ENCODE measurements at places on chromosomes 1 and 21. TPM values are rescaled to one million over a fixed set of nuclear protein-coding genes. Genes with fewer than 3 reads are reported as not detected.

GRCh38 chr1:27574001-27574781, 29.8 kb downstream of the AHDC1 start:
- no peaks in the 10 kb centered on the region for H3K36me3 ChIP-seq
- DNase-seq, result no peak
- peaks cover 7% of the 10 kb centered on the region for H3K4me1 ChIP-seq
- peaks cover 9% of the 10 kb centered on the region for H3K27me3 ChIP-seq
- no peak overlapping the region for H3K27ac ChIP-seq

The TTLL7 gene
- total RNA-seq, result 0.49 TPM

DNA sequence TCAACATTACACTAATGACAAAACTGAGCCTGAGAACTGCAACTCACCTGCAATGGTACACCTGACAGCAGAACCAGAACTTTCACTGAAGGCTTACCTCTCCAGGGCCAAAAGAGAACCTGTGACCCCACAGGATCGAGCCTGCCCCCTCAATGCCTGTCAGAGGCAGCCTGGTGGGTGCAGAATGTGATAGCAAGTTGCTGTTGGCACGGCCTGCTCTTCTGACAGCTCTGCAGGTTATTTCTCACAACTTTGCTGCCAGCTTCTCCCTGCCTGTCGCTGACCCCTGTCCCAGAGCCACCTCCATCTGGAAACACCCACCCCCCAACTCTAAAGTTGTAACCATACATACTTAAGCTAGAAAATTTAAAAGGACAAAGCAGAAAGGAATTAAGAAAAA, 35.2 kb downstream of the HIVEP3 start:
- H3K36me3 ChIP-seq, result no peaks in the 10 kb centered on the region
- H3K4me1 ChIP-seq, result no peaks in the 10 kb centered on the region
- H3K4me3 ChIP-seq, result no peak overlapping the region
- DNase-seq, result no peak

GRCh38 chr1:228353601-228354371, 52.8 kb downstream of the TRIM11 start:
- no peak for DNase-seq
- H3K27ac ChIP-seq, result no peak overlapping the region

DNA sequence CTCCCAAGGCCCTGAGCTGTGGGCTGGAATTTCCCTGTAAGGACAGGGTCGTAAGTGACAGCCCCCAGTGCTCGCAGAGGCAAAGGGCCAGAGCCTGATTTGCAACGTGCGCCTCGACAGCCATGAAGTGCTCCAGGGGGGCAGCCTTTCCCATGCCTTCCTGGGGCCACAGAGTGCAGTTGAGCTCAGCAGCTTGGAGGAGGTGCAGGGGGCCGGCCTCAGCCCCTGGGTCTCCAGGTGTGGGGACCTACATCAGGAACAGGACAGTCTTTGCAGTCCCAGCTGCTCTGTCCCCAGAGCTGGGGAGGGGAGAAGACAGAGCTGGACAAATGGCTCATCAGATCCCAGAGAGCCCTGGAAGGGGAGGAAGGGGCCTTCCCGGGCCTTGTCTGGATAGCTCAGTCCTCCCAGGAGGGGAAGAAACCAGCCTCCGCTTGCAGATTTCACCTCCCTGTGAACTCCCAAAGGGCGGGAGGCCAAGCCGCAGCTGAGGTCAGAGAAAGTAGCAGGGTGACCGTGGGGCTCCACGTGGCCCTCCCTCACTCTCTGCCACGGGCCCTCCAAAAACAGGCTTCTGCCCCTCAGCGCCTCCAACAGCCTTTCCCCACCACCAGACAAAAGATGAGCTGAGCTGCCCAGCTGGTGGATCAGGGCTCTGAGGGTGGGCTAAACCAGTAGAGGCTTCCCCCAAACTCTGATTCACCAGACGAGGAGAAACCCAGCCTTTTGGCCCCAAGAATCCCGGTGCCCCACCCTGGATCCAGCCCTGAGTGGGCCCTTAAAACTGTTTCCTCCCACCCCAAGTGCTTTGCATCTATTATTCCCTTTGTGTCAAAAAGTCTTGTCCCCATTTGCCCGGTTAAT, 76.5 kb downstream of the DHRS3 start:
- H3K4me1 ChIP-seq, result no peaks in the 10 kb centered on the region
- H3K27ac ChIP-seq, result no peak overlapping the region
- H3K4me3 ChIP-seq, result no peak overlapping the region
- no peaks in the 10 kb centered on the region for H3K27me3 ChIP-seq
- DNase-seq, result no peak

The RHBDL2 gene
- total RNA-seq, result not detected

DNA sequence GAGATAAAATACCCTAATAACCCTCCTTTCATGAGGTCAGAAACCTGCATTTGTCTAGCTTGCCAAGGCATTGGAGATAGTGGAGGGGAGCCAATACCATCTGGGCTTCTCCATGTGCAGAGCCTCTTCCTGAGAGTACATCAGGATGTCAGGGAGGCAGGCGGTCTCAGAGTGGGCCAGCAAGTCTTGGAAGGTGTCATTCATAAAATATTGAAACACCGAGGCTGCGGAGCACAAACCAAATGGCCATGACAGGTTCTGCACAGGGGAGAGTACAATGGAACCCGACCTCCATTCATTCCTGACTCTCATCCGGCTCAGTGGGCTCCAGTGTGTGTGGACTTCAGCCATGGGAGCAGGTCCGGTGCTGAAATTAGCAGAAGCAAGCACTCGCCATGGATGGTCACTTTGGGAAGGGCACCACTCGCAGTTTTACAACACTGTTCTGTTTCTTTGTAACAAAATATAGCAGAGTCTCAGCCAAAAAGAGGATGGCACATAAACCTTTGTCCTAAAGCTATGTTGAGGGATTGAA, 446.6 kb downstream of the SIPA1L2 start:
- no peak for DNase-seq
- H3K27ac ChIP-seq, result no peak overlapping the region
- H3K27me3 ChIP-seq, result peaks cover 2% of the 10 kb centered on the region
- no peaks in the 10 kb centered on the region for H3K36me3 ChIP-seq
- H3K4me1 ChIP-seq, result no peaks in the 10 kb centered on the region

The DNMT3L gene
- not detected for total RNA-seq

The CENPF gene
- total RNA-seq, result 4.1 TPM

DNA sequence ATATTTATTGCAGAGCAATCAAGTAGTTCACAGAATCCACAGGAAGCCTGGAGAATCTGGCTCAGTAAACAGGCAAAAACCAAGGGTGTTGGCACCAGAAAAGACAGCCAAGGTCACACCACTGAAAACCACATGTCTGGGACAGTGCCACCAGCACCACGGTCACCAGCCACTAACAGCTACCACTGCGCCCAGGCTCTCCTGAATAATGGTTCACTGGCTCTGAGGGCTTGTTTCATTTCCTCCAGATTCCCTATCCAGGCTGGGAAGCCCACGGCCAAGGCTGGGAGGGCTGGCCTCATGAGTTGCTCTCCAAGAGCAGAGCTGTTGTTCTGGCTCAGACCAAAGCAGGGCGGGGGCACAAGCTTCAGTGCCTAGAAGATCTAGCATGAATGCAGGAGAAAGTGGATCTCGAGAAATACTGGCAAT, 54.5 kb upstream of the PTGFRN start:
- H3K36me3 ChIP-seq, result no peaks in the 10 kb centered on the region
- H3K27ac ChIP-seq, result no peak overlapping the region
- H3K27me3 ChIP-seq, result no peaks in the 10 kb centered on the region
- no peak overlapping the region for H3K4me3 ChIP-seq
- no peaks in the 10 kb centered on the region for H3K4me1 ChIP-seq
- no peak for DNase-seq

GRCh38 chr1:106621853-106622252, 434.6 kb upstream of the PRMT6 start:
- DNase-seq, result no peak
- H3K4me1 ChIP-seq, result no peaks in the 10 kb centered on the region
- no peaks in the 10 kb centered on the region for H3K36me3 ChIP-seq
- no peak overlapping the region for H3K4me3 ChIP-seq

The MIXL1 gene
- 0.63 TPM for total RNA-seq

- H3K36me3 ChIP-seq, result no peaks in the 10 kb centered on the region
- DNase-seq, result no peak
- no peak overlapping the region for H3K27ac ChIP-seq
- H3K4me1 ChIP-seq, result no peaks in the 10 kb centered on the region
Observed at GRCh38 chr1:58789322-58789856, 5.5 kb upstream of the JUN start.

DNA sequence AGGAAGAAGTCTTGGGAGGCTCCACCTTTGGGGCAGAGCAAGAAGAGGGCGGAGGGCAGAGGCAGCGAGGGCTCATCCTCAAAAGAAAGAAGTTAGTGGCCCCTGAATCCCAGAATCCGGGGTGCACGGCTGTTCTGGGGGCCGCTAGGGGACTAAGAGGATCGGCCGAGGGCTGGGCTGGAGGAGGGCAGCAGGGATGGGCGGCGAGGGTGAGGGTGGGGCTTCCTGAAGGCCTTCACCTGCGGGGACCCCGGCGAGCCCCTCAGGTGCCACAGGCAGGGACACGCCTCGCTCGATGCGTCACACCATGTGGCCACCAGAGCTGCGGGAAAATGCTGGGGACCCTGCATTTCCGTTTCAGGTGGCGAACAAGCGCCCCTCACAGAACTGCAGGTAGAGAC, 23.9 kb downstream of the COL6A1 start:
- H3K27me3 ChIP-seq, result no peaks in the 10 kb centered on the region
- H3K27ac ChIP-seq, result no peak overlapping the region
- H3K4me3 ChIP-seq, result no peak overlapping the region
- H3K36me3 ChIP-seq, result no peaks in the 10 kb centered on the region
- no peak for DNase-seq

DNA sequence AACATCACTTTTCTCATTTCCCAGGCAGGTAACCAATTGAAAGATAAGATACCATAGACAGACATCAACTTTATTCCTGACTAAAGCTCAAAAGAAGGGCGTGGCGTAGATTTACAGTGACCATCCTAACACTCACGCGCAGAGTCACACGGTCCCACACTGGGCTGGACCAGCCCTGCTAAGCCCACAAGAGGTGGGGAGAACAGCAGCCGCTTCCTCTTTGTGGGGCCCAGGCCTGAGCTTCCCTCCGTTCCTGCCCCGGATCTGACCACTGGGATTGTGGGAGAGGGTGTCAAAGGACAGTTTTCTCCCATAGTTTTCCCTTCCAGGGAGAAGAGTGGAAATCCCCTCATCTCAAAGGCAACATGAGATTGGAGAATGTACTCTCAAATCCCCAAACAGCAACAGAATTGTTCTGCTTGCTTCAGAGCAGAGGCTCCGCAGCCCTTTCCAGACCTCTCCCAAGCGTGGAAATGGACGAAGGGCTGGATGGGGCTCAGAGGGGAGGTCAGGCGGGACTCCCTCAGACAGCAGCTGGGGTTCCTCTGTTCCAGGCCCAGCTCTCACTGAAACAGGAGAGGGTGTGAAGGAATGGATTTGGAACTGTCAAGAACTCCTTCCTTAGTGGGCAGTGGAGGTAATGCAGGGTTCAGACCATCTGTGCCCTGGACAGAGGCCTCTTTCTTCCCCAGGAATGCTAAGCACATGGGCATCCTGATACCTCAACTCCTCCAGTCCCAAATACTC, 33.7 kb downstream of the L1TD1 start:
- H3K36me3 ChIP-seq, result no peaks in the 10 kb centered on the region
- no peak overlapping the region for H3K4me3 ChIP-seq
- peaks cover 18% of the 10 kb centered on the region for H3K27me3 ChIP-seq
- H3K4me1 ChIP-seq, result no peaks in the 10 kb centered on the region

The KCNQ4 gene
- 0.26 TPM for total RNA-seq

The CLCNKB gene
- not detected for total RNA-seq

DNA sequence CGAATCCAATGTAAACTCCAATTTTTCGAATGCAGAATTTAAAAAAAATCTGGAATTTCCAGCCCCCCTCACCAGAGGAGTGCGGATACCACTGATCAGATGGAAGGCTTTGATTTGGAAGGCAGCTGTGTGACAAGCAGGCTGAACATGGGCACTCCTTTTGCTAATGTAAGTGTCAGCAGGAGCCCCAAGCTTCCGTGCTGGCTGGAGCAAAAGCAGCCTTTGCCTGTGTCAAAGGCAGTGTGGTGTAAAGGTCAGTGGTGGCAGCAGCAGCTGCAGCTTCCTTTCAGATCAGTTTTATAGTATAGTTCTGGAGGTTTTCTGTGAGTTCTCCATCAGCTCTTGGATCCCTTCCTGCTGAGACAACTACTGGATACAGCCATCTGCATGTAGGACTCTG, 259.9 kb downstream of the CTH start:
- no peaks in the 10 kb centered on the region for H3K4me1 ChIP-seq
- no peaks in the 10 kb centered on the region for H3K27me3 ChIP-seq
- DNase-seq, result no peak

DNA sequence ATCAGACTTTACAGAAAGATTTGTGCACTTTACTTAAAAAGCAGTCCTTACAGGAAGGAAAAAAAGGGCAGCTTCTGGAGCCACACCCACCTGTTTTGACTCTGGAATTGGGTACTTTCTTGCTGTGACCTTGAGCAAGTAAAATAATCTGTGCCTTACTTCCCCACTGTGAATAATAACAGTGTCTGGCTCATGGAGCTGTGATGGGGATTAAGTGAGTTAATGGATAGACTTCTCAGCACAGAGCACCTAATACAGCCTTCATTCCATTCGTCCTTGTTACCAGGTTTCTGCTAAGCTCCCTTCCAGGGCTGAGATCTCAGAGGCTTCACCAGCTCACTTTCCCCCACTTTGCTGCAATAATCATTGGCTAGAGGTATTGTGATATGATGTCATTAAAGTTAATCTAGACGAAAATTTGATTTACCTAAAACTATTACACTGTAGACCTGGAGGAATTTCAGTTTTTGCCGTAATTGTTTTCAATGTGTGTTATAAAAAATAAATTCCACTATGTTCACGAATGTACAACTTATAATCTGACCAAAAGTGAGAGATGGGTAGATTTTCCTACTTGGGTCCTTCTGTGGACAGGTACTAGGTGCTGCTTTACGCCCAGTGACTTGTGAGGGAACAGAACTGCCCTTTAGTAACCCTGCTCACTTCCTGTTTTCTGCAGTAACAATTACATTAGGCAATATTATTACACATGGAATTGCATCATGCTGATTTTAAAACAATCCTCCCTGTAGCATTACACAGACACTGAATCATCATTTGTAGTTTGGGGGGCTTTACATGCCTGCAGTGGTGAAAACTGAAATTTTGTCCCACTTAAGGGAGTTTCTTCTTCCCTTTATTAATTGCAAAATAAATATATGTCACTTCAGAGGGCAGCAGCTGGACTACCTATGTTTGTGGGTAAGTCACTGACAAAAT, 19.7 kb upstream of the ABCG1 start:
- no peak overlapping the region for H3K4me3 ChIP-seq
- no peak for DNase-seq
- H3K27ac ChIP-seq, result peak overlapping the region; percentile 14
- no peaks in the 10 kb centered on the region for H3K27me3 ChIP-seq
- H3K4me1 ChIP-seq, result peaks cover 31% of the 10 kb centered on the region

DNA sequence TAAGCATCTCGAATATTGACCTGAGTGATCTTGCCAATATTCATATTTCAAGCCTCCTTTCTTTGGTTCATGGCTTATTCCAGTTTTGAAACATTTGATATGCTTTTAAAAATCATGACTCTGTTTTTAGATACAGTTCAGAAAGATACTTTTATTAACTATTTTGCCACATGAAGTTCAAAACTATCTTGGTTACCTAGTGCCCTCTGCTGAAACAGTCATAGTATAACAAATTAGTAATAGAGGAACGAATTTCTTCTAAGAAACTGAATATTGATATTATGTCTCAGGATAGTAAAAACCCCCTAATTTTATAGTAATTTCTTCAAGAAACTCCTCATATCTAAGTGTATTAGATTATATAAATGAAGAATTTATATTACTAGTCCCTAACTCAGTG, 52.6 kb upstream of the RC3H1 start:
- H3K36me3 ChIP-seq, result no peaks in the 10 kb centered on the region
- no peaks in the 10 kb centered on the region for H3K4me1 ChIP-seq
- no peak overlapping the region for H3K27ac ChIP-seq
- H3K4me3 ChIP-seq, result no peak overlapping the region
- no peaks in the 10 kb centered on the region for H3K27me3 ChIP-seq
